Stimulated activated CD8-positive, alpha-beta memory T cell treated with anti-CD3 and anti-CD28 coated beads, Interleukin-7, amount 100 ng/mL, for 1 hour (primary cell): ENCODE measurements at places on chromosomes 6 and 20.

- DNase-seq = no peak
These were observed 20.3 kb downstream of the DAAM2 start for GRCh38 chr6:39812496-39812852.

- DNase-seq = no peak
These were observed 6.8 kb downstream of the SCAND1 start for GRCh38 chr20:35947489-35947888.

GRCh38 chr6:127924031-127924430, 23.2 kb upstream of the THEMIS start:
- no peak for DNase-seq

GRCh38 chr6:46263707-46264086, 92.9 kb upstream of the ENPP5 start:
- no peak for DNase-seq

DNA sequence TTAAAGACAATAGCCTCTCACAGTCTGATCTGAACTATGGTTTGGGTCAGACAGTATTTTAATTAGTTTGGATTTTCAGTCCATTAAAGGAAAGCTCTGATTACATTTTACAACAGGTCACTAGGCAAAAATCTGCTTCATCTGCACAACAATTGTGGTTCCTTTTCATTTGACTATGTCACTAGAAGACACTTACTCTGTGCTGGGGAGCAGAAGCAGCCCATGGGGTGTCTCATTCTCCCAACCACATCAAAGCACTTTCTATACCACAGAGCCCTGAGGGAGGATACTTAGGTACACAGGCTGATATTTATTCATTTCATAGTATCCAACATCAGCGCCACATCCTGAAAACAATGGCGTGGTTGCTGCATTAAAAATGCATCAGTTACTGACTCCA, 36.6 kb upstream of the HDAC2 start:
- DNase-seq = no peak

DNA sequence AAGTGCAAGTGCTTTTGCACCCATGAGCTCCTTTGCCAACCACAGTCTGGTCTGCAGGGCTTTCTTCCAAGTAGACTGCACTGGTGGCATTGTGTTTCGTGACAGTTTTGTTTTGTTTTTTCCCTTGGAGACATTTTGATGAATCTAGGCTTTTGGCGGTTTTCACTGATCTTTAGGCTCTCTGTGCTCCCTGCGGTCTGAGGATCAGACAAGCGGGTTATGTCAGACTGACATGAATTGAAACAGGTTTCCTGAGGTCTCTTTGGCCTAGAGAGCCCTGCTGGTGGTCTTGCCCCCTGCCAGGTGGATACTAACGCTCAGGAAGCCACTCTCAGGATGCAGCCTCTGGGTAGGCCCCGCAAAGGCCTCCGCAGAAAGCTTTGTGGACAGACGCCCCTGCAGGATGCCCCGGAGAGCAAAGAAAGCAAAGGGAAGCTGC, 555.4 kb upstream of the AGPAT4 start:
- no peak for DNase-seq

DNA sequence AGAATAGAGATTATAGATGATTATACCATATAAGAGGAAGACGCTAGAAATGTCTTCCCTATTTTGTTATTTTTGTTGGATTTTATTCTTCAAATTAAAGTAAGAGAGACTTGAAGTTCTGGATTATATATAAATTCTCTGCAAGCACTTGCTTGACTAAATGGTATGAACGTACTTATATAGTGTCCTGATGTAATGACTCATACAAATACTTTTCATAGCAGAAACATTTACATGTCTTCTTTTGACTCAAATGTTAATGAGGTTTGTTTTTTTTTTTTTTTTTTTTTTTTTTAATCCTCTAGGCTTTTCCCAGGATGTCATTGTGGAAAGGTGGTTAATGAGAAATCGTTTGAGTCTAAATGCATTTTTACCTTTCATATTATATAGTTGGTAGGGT, 55.0 kb downstream of the PDE7B start:
- DNase-seq = no peak

DNA sequence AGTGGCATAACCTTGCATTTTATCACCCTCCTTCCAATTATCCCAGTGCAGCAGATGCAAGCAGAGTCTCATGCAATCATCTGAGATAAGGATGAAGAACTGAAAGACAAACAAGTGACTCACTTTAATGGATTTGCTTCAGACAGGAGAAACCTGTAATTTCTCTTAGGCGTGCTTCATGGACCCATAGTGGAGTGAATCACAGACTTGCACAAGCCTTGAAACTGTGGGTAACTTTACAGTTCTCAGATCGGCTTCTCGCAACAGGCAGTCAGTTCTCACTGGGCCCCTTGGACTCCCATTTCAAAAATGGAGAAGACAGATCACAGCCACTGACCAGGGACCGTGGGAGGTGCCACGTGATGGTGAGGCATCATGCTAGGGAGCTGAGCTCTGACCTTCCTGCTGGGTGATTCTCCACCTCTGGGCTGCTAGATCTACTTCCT, at the start of gene ADGRF4:
Gene ADGRF4, plus strand, starts transcription at position 239 of the 446 bp plus-strand sequence. CDS start 8,666 bp downstream, outside the sequence.
- no peak for DNase-seq
